Cerebellar nuclear complex (tissue), 1 donor: ENCODE measurements at places on chromosomes 16 and 17.

DNA sequence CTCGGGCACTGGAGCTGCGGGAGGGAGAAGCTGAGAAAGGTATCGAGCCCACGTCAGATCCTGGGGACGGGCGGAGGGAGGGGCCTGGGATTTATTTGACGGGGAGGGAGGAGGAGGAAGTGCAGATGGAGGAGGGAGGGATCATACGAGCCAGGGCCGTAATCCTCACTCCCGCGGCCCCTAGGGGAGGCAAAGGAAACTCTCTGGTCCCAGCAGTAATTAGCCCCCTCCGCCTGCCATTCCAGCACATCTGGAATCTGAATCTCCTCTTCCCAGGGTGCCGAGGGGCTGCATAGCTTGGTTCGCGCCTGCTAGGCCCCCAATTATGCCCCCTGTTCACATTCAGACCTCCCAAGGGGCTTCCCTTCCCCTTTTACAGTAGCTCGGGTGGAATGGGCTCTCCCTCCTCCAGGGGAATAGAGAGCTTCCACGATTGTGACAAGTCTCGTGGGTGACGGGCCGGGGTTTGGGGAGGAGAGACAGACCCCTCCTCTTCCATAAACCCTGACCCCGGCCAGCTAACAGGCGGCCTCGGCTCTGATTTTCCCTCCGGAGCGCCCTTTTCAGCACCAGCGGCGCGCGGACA lies at the start of gene SEZ6L2:
Gene SEZ6L2 (minus strand): TSS at position 35 of the 586 bp plus-strand sequence. CDS start 531 bp downstream, outside the sequence.
- peak; percentile 94 for DNase-seq

GRCh38 chr17:69856946-69857345 lies 218.1 kb upstream of the KCNJ16 start:
- no peak for DNase-seq

DNA sequence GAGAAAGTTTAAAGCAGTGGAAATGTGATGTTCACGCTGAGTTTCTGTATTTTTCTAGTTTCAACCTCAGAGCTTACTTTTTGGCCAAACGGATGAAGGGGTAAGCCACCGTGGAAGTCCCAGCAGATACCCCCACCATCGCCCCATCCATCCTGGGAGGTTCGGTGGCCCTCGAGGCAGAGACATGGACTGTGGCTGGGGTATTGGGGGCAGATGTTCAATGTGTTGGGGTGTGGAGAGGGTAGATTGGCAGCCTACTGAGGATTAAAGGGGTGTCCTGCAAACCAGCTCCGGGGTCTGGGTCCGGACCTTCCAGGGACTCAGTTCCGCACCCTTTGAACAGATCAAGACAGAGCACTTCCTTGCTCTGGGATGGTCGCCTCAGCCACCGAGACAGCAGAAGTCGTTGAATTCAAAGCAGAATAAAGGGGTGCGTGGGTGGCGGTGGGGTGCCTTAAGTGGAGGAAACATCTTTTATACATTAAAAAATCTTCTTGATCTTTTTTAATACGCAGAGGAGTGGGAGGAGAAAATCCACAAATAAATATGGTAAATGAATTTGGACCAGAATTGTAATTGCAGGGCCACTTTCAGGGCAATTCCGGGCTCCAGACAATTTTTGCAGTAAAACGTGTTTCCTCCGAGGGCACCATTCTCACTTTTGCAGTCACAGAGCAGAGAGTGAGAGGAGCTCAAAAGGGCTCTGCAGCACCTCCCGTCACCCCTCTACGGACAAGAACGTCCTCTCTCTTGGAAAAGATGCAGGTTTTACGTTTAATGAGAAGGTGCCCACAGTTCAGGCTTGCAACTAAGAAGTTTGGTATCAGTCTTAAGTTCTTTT lies 8.2 kb upstream of the CBX8 start:
- no peak for DNase-seq

GRCh38 chr17:58335779-58336455 lies 7.3 kb upstream of the TSPOAP1 start:
- no peak for DNase-seq

- no peak for DNase-seq
Observed at GRCh38 chr17:2551493-2551892, 39.8 kb upstream of the METTL16 start.

- no peak for DNase-seq
Observed at GRCh38 chr17:36196131-36196486, 449 bp downstream of the CCL3L1 start.

GRCh38 chr17:67525239-67526135 lies 148.4 kb downstream of the PITPNC1 start:
- no peak for DNase-seq

- DNase-seq, result no peak
Observed at GRCh38 chr16:84196101-84196500, 5.1 kb downstream of the ADAD2 start.

- DNase-seq, result no peak
Observed at GRCh38 chr16:15773968-15774367, 82.9 kb downstream of the MYH11 start.

DNA sequence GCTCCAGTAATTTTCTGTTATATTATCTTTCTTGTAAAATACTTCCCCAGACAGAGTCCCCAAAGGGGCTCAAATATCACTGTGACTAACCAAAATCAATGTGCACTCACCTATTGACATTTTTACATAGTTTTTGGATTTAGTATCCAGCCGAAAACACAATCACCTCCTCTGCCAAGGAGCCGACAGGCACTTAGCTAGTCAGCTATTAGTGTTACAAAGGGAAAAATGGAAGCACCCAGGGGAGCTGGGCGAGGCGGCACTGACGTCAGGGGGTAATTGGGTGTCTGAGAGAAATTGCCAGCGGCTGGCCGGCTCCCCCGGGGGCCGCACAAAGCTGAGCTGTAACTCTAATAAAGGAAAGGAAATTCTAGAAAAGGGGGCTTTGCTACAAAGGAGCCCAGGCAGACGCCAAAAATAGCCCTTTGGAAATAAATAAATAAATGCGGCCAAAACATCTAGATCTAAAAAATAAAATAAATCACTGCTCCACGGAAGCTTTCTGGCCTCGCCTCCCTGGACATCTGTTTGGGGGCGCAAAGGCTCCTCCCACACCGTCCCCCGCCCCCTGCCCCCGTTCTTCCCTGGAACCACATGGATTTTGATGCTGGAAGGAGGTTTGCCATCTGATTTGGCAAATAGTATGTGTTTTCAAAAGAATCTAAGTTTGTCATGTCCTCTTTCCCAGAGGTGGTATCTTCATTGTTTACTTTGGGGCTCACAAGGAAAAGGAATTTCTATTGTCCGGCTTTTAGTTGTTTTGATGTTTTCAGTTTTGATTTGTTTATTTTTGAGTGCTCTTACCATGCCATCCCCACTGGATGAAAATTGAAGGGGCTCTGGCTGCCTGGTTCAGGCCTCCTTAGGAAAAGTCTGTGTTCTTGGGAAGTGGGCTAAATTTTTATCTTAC lies 156.7 kb downstream of the ZNF423 start:
- no peak for DNase-seq

DNA sequence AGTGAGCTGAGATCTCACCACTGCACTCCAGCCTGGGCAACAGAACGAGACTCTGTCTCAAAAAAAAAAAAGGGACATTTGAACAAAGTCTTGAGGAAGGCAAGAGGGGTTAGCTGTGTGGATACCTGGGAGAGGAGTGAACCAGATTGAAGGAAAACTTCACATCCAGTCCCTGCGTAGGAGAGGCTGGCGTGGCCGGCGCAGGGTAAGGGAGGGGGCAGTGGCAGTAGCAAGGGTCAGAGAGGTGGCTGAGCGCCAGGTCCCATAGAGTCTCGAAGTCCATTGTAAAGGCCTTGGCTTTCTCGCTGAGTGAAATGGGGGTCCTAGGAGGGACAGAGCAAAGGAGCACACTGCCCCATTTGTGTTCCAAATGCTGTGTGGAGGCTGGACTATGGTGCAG lies 171.8 kb upstream of the WSCD1 start:
- no peak for DNase-seq
